DMS 273 treated with DMSO at 0.1 percent for 48 hours (cell line): ENCODE measurements at places on chromosomes 2 and 18.
A peak's percentile ranks its signal among the peaks of the same experiment; 100 is the strongest.

DNA sequence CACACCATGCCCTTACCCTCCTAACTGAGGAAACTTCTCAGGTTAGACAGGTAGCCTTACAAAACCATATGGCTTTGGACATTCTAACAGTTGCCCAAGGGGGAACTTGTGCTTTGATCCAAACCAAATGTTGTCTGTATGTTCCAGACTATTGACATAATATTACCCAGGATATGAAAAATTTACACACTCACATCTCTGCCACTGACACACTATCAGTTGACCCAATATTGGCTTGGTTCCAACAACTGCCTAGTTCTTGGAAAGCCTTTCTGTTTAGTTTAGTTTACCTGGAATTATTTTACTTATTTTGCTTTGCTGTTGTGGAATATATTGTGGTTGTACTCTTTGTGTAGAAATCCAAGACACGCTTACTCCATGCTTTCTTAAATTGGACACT, 178.4 kb downstream of the RNF152 start:
- no peak for DNase-seq

DNA sequence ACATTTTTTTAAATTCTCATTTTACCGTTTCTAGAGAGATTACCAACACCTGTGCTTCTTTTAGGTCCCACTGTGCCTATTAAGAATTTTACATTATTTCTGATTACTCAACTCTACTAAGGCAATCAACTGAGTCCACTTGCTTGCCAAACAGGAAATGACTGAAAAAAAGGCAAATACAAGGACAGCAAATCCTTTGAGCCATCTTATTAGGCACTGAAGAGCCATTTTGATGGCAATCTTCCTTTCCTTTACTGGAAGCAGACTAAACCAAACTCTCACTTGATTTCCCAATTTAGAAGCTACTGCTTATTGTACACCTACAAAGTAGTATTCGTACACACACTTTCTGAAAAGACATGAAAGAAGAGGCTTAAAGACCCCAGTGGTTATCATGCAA, 121.4 kb upstream of the COL3A1 start:
- no peak for DNase-seq

DNA sequence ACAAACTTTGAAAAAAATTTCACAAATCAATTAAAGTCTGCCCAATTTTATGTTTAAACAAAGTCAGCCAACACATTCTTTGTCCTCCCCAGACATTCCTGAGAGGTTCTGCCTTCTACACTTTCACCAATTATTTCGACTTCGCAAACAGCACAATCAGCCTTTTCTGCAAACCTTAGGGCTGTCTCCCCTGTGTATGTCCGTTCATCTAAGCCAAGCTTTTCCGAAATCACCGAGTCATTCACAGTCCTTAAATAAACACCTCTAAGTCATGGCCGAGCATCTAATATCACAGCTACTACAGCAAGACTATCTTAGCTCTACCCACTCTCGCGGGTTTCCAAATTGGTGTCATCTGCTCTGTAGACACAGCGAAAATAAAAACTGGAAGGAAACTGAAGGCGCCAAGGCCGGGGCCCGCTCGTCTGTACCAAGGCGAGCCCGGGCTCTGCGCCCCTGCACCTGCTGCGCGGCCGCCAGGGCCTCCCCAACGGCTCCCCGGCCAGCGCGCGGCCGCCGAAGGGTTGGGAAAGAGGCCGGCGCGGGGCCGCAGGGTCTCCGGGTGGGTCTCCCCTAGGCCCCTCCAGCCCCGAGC, 730 bp downstream of the ODC1 start:
- peak; percentile 19 for DNase-seq

DNA sequence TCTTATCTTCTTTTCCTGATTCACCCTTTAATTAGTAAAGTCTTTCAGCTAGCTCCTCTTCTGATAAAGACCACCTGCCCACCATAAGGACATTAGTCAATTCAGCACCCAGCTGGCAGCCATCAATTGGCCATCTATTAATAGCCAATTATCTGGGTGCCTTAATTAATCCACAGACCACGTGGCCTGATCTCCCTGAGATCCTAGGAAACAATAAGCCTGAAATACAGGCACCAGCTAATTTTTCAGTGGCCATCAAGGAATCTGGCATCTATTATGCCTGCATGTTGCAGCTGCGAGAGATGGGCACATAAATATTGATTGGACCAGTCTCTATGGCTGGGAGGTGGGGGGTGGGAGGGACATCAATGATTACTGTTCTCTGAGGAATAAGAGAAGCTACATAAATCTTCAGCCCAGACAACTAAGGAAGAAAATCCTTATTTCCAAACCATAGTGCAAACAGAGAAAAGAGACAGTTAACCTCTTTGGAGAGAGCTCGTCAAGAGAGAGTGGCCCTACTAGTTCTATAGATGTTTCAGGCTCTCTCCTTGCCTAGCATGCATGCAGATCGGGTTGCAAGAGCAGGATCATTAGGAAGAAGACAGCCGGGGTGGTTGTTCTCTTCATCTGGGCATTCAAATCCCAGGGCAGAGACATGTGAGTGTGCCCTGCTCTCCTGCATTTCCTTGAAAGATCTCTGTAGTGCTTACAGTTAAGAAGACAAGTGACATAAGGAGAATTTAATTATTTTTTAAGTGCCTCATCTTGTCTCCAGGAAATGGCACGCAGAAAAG, 8.7 kb downstream of the GALNT14 start:
- DNase-seq = no peak

- no peak for DNase-seq
Measured at GRCh38 chr2:17658251-17658843, 95.3 kb downstream of the SMC6 start.

DNA sequence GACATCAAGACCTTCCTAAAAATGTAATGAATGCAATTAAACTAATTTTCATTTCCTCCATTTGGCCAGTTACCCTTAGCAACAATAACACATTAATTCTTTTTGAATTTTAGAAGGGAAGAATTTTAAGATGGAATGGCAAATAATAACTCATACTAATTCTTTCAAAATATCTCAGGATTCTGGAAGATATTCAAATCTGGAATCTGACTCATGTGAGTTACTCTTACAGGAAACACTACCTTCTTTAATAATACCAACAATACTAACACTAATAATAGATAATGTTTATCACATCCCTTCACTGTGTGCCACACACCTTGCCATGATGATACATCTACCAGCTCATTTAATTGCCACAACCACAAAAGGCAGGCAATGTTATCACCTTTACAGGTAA, 46.4 kb downstream of the ZNF521 start:
- no peak for DNase-seq

GRCh38 chr2:23772056-23772455, 154.9 kb downstream of the ATAD2B start:
- DNase-seq = no peak

DNA sequence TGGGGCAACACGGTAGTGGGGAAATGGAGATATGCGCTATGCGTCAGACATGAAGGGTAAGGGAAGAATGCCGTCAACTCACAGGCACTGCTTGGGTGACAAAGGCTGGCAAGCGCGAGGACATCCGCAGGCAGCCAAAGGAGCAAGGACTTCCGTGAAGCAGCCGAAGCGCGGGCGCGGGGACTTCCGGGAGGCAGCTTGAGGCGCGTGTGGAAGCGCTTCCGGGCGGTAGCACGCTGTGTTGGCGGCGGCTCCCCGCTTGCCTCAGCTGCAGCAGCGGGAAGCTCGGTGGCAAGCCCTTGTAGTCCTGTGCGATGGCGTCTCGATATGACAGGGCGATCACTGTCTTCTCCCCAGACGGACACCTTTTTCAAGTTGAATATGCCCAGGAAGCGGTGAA, at the start of gene PSMA8:
PSMA8 (plus strand) TSS at position 218 of the 400 bp plus-strand sequence; CDS start at position 315, 97 bp downstream.
- DNase-seq = no peak

- DNase-seq = no peak
Measured at GRCh38 chr2:100192825-100193224, 50.4 kb upstream of the AFF3 start.

- no peak for DNase-seq
Measured at GRCh38 chr2:40741532-40741931, 289.6 kb upstream of the SLC8A1 start.
